ENCODE measurements at places on chromosomes 1 and 21. TPM values are rescaled to one million over a fixed set of nuclear protein-coding genes. Genes with fewer than 3 reads are reported as not detected.

Gene ANGPTL1
- 0.53 TPM for total RNA-seq

Gene KRTAP19-3
- total RNA-seq: not detected

Gene AKR7A3
- total RNA-seq: 1.2 TPM

Gene RNF186
- total RNA-seq: not detected

Gene ARTN
- total RNA-seq: 1.4 TPM

Gene BLACAT1
- total RNA-seq: 2.9 TPM

Gene RAD54L
- 16.8 TPM for total RNA-seq
